ENCODE measurements at places on chromosomes 11 and 22.

DNA sequence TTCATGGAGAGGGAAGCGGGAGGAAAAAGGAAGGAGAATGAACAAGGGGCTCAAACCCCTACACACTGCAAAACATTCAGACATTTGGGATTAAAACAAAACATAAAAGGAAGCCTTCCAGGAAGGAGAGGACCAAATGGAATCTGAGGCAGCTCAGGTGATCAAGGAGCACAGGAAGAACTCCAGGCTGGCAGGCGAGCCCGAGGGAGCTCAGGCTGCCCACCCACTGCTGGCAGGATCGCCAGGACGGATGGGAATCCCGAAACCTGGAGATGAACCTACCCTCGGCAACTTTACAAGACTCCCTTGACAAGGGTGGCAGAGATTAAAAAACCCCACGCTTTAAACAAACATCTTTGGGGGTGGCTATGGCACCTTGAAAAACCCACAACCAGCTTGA, 5.0 kb upstream of the PYGM start:
- DNase-seq = no peak

GRCh38 chr11:116384407-116384806, 388.4 kb downstream of the BUD13 start:
- DNase-seq = no peak

- DNase-seq = no peak
These were observed 139.6 kb downstream of the TRPC6 start for GRCh38 chr11:101444164-101444563.

DNA sequence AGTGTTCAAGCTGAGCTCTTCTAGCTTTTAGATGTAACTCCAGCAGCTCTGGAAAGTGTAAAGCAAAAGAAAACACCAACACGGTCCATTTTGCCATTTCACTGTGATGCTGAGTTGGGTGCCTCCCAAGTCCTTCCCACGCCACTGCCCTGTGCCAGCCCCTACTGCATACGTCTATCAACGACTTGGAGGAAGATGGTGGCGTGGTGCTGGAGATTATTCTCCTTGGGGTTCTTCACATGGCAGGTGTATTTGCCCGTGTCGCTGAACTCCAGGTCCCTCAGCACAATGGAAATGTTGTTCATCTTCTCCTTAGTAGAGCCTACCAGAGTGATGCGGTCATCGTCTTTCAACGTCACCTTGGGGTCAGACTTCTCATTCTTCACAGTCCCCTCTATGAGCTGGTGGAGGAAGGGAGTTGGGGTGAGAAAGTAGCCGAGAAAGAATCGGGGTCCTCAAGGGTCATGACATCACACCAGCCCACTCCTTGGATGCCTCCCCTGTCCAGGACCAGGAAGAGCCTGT, 8.9 kb downstream of the SCN4B start:
- no peak for DNase-seq

- DNase-seq = no peak
These were observed 97.3 kb upstream of the AKIP1 start for GRCh38 chr11:8813658-8814057.

DNA sequence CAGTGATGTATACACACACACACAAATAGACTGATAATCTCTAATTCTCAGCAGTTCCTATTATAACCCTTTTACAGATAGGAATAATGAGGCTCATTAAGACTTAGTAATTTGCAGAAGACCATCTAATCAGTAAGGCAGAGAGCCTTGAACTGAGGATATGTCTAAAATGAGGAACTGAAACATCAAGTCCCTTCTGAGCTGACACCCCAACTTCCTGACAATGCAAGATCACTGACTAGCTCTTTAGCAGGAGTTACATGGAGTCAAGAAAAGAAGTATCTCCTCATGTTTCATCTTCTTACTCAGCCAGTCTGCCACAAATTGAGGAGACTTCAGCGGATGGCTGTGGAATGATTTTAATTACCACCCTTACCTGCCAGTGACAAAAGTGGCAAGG, 193.0 kb downstream of the MSANTD4 start:
- no peak for DNase-seq

DNA sequence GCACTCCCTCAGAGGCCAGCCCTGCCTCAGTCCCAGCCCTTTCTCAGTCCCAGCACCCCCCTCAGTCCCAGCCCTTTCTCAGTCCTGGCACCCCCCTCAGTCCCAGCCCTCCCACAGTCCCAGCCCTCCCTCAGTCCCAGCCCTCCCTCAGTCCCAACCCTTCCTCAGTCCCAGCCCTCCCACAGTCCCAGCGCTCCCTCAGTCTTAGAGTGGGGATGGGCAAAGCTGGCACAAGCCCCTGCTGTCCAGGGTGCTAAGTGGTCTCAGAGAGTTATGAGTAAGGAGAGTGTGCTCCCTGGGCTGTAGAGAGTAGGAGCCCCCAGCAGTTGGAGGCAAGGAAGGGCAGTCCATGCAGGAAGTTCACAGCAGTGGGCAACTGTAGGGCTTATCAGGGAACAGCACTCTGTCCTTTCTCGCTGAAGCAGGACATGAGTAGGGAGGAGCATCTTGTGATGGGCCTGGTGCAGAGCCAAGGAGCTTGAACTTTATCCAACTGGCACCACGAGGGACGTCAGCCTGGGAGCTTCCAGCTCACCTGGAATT, 51.4 kb upstream of the CRYBB3 start:
- DNase-seq = no peak

- no peak for DNase-seq
These were observed 10.6 kb downstream of the IFT27 start for GRCh38 chr22:36765131-36765942.

GRCh38 chr11:6631361-6631890, 12.2 kb upstream of the TPP1 start:
- no peak for DNase-seq

DNA sequence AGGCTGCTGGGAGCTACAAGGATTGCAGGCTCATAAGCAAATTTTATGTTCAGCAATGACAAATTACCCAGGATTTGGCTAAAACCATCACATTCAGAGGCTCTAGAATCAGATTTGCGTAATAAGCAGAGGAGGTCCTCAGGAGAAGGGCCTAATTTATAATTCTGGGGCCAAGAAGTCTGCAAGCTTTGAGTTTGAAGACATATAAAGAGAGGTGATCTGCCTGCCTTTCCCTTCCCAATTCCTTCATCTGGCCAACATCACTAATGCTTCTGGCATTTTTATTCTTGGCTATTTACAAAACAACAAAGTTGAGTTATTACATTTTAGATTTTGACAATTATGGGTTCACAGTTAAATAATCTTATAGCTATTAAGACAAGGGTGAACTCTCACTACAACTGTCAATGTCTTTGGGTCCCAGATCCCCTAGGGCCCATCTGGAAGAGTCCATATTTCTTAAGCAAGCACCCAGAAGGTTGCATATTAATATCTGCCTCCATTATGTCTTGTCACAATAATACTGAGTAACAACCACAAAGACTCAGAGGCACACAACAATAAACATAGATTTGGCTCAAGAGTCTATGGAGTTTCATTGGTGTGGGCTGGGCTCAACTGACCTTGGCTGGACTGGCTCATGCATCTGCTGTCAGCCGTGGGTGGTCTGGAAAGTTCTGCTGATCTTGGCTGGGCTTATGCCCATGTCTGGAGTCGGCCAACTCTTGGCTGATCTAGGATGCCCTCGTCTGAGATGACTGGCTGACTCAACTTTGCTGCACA, 67.2 kb upstream of the CD82 start:
- peak; percentile 17 for DNase-seq
